ENCODE measurements at places on chromosomes 1 and 21. TPM values are rescaled to one million over a fixed set of nuclear protein-coding genes. Genes with fewer than 3 reads are reported as not detected.

DNA sequence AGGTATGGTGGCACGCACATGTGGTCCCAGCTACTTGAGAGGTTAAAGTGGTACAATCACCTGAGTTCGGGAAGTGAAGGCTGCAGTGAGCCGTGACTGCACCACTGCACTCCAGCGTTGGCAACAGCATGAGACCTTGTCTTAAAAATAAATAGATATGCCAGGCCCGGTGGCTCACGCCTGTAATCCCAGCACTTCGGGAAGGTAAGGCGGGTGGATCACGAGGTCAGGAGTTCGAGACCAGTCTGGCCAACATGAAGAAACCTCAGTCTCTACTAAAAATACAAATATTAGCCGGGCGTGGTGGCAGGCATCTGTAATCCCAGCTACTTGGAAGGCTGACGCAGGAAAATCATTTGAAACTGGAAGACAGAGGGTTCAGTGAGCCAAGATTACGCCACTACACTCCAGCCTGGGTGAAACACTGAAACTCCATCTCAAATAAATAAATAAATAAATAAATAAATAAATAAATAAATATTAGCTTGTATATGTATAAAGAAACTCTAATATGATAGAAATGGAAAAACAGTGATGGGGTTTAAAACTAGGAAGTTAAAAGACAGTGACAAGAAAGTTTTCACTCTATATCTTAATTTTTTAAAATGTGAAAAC is 18.8 kb downstream of the GATAD2B start:
- no peak for DNase-seq

The XCL1 gene
- 11.4 TPM for total RNA-seq

DNA sequence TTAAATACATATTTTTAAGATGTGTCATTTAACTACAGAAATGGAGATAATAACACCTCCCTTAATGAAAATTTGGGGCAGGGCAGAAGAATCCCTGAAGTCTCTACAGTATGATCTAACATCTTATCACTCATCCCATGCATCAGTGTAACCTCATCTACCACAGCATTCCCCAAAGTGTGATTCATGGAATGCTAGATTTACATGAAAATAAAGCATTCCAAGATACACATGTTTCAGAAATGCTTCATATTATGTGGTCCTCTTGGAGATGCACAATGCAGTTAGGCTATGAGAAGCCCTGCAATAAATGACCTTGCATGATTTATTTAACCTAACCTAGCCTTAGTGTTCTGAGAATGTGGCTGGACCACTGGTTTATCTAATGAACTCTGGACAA is 166.9 kb upstream of the SYT6 start:
- DNase-seq, result no peak

GRCh38 chr1:86957221-86957620 is 42.8 kb downstream of the HS2ST1 start:
- DNase-seq, result no peak

GRCh38 chr1:178196631-178197030 is 102.7 kb downstream of the RASAL2 start:
- DNase-seq, result no peak

The SPATA46 gene
- not detected for total RNA-seq

GRCh38 chr21:31374395-31374794 is 30.3 kb upstream of the TIAM1 start:
- DNase-seq, result no peak

GRCh38 chr1:24896596-24897262 is 33.3 kb downstream of the RUNX3 start:
- peak; percentile 14 for DNase-seq

- DNase-seq, result no peak
These were observed 11.2 kb upstream of the HOOK1 start for GRCh38 chr1:59803458-59804038.

- DNase-seq, result no peak
These were observed 479.2 kb upstream of the USP24 start for GRCh38 chr1:55694310-55694801.
